H4 (cell line): ENCODE measurements at places on chromosomes 7 and 10. TPM values are rescaled to one million over a fixed set of nuclear protein-coding genes. Genes with fewer than 3 reads are reported as not detected.
A peak's percentile ranks its signal among the peaks of the same experiment; 100 is the strongest.

GRCh38 chr7:64880322-64881297 is 22.5 kb upstream of the ZNF273 start:
- no peak for DNase-seq

GHRHR gene
- not detected in 2 replicates for total RNA-seq

GRCh38 chr10:126317751-126318150 is 70.5 kb downstream of the ADAM12 start:
- DNase-seq = no peak

ANK3 gene
- 9.1 and 10.2 TPM in 2 replicates for total RNA-seq

- DNase-seq = no peak
Observed at GRCh38 chr7:29565634-29565981, 2.0 kb downstream of the PRR15 start.

- peak; percentile 5 for DNase-seq
Observed at GRCh38 chr10:15879663-15880062, 19.4 kb upstream of the MINDY3 start.

- DNase-seq = peak; percentile 3
Observed at GRCh38 chr10:6953271-6953801, 373.3 kb upstream of the PRKCQ start.

- no peak for DNase-seq
Observed at GRCh38 chr7:12064586-12065127, 146.4 kb upstream of the TMEM106B start.

- no peak for DNase-seq
Observed at GRCh38 chr7:155800741-155801267, 11.5 kb downstream of the SHH start.

GRCh38 chr7:128120116-128120515 is 88.9 kb upstream of the LRRC4 start:
- no peak for DNase-seq

- peak; percentile 38 for DNase-seq
Observed at GRCh38 chr10:93916257-93917063, 22.7 kb downstream of the SLC35G1 start.

ADRA2A gene
- total RNA-seq = not detected in 2 replicates

GRCh38 chr10:20598590-20598989 is 298.5 kb downstream of the NEBL start:
- DNase-seq = peak; percentile 88

GRCh38 chr7:130910949-130911944 is 177.2 kb upstream of the KLF14 start:
- no peak for DNase-seq

GRCh38 chr7:23108995-23109394 is 3.4 kb downstream of the KLHL7 start:
- no peak for DNase-seq

DNA sequence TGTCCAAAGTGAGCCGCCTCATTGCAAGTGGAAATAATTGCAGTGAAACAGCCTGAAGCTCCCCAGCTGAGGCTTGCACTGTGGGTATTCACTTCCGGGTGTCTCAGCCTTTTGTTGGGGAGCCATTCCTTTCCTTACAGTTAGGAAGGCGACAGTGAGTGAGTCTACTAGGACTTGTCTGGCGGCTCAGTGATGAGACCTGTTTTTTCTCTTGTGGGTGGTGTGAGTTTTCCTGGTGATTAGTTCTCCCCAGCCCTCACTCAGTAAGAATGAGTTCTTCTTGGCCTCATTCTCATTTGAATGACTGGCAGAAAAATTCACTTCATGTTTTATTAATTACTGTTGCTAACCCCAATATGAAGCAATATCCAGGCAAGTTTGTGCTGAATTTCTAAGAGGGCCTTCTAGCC is 2.6 kb downstream of the PGAM1 start:
- DNase-seq = no peak

CREB5 gene
- 8.0 and 13.7 TPM in 2 replicates for total RNA-seq

DNA sequence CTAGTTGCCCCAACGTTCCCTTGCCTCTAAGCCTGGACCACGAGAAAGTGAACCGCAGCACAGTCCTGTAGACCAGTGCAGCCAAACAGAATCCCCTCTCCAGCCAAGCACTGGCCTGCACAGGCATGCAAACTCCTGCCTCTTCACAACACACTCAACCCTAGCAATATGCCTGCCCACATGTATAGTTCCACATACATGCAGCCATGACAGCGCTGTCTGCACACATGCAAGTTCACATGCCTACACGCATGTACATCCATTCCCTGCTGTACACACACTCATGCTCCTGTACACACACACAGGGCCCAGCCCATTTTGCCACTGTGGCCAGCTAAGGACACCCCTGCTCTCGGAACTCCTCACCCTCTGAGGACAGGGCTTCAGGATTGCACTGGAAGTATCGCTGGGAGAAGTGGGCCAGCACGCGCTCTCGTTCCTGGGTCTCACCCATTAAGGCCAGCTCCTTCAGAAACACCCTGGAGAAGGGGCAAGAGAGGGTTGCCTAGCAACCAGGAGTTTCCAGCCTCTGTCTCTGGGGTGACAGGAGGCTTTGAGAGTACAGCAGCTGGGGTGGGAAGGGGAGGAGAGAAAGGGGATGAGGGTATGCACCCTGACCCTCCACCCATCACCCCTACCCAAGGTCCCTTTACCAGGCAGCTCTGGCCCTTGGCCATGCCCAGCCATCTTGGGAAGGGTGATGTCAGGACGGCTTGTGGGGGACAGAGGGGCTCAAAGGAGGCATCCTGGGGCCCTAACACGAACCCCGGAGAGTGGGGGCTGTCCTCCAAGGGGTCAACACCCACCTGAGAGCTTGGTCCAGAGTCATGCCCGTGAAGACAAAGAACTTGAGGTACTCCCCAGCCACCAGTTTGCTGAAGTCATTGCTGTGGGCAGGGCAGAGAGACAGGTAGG is 7.0 kb downstream of the PSD start:
- DNase-seq = no peak
